8988T (cell line): ENCODE measurements at places on chromosomes 13 and 19.

DNA sequence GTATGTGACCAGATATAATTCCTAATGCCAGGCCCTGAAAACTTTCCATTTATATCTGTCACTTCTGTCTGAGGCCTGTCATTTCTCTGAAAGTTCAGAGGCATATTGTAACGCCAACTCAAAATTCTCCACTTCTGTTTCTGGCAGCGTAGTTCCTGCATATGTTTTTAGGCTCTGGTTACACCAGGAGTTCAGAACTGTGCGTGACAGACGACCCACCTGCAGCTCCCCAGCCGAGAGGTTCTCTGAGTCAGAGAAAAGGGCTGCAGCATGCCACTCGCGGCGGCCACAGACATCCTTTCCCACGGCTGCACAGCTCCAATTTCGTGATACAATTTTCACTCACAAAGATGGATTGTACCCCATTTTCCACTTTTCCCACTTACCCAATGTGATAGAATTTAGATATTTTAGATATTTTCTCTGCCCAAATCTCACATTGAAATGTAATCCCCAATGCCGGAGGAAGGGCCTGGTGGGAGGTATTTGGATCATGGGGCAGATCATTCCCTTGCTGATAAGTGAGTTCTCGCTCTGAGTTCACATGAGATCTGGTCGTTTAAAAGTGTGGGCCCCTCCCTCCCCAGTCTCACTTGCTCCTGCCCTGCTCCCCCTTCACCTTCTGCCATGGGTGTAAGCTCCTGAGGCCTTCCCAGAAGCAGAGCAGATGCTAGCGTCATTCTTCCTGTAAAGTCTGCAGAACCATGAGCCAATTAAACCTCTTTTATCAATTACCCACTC, 308.1 kb downstream of the LIG4 start:
- DNase-seq, result no peak

GRCh38 chr13:33280923-33281322, 4.6 kb downstream of the STARD13 start:
- DNase-seq, result no peak

- peak; percentile 72 for DNase-seq
These were observed 14.1 kb upstream of the TNFSF9 start for GRCh38 chr19:6516659-6517291.

GRCh38 chr13:43348397-43348796, 325.0 kb downstream of the DNAJC15 start:
- peak; percentile 16 for DNase-seq
